CD8-positive, alpha-beta T cell (primary cell): ENCODE measurements at places on chromosomes 1 and 21.

DNA sequence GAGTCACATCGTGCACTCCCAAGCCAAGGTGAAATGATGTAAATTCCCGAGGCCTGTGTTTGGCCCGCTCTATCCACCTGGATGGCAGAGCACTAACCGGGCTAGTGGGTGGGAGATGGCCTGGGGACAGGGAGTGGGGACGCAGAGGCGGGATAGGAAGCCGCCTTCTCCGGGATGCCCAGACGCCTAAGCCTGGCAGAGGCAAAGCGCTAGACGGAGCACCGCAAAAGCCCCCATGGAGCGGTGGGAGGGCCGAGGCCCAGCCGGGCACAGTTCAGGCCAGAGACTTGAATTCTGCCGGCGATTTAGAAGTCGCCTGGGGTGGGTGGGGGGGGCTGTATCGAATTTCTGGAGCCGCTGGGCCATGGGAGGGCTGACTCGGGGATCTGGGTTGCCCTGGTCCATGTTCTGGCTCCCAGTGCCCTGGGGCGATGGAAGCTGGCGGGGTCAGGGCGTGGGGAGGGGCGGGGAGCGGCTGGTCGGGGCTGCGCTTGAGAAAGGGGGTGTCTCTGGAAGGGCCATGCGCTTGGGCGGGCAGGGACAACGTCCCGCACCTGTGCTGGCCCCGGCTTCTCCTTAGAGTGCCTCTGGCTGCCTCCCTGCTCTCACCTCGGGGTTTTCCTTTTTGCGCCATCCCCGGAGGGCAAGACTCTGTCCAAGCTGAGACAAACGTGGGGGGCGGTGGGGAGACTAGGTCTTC lies 28.0 kb downstream of the KIAA2013 start:
- DNase-seq, result no peak

DNA sequence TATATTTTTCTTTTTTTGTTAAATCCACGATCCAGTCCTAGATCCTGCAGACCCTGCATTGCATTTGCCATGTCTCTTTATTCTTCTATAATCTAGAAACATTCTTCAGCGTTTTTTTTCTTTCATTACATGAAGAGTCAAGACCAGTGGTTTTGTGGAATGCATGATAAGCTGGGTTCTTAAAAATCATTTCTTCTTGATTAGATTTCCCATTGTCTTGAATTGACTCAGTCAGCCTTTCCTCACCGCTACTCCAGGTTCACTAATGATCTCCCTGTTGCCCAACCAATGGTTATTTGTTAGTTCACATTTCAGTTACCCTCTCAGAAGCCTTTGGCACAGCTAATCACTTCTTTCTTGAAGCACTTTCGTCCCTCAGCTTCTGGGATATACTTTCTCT lies 25.2 kb downstream of the CHD1L start:
- DNase-seq, result no peak

GRCh38 chr1:209761011-209761635 lies 5.3 kb downstream of the TRAF3IP3 start:
- no peak for DNase-seq

GRCh38 chr1:227934476-227935313 lies 13.0 kb downstream of the WNT9A start:
- no peak for DNase-seq

- no peak for DNase-seq
Observed at GRCh38 chr1:38456531-38456876, 403.1 kb downstream of the RRAGC start.

GRCh38 chr1:85984636-85985035 lies 171.9 kb downstream of the COL24A1 start:
- DNase-seq, result no peak

DNA sequence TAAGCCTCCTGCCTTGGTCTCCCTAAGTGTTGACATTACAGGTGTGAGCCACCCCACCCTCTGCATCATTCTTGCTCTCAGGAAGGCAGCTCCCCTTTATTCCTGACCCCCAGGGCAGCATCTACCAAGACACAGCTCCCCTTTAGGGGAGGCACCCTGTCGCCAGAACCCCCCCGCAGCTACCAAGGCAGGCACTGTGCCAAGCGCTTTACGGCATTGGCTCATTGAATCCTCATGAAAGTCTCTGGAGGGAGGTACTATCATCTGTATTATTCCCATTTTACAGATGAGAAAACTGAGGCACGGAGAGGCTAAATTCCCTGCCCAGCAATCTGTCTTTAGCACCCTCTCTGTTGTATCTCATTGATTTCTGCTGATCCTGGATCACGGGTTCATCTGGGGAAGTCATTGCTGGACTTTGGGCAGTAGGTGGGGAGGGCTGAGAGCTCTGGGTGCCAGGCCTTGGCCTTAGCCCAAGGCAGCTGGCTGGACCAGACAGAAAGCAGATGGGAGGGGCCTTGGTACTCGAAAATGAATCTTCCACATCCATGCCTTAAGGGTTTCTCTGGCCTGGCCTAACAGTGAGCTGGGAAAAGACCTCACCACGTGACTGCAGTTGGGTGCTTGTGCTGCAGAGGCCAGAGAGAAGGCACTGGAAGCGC lies 5.9 kb downstream of the PLOD1 start:
- DNase-seq, result no peak

GRCh38 chr1:15191267-15191666 lies 37.7 kb downstream of the TMEM51 start:
- no peak for DNase-seq

GRCh38 chr1:117646007-117646811 lies 40.4 kb downstream of the TENT5C start:
- no peak for DNase-seq

DNA sequence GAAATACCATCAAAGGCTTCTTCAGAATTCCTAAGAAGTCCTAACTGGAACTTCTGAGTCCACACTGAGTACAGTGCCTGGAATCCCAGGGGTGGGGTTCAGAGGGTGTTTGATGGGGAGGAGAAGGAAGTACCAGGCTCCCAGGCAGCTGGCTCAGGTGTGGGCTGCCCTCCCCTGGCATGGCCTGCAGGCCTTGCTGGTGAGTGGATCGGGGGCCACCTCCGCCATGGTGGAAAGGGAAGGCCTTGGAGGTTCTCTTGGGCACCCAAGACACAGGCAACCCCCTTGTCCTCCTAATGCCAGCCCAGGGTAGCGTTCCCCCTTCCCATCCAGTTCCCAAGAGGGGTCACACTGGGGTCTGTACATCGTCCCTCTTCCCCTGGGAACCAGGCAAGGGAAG lies 26.8 kb upstream of the TNFRSF1B start:
- DNase-seq, result no peak

DNA sequence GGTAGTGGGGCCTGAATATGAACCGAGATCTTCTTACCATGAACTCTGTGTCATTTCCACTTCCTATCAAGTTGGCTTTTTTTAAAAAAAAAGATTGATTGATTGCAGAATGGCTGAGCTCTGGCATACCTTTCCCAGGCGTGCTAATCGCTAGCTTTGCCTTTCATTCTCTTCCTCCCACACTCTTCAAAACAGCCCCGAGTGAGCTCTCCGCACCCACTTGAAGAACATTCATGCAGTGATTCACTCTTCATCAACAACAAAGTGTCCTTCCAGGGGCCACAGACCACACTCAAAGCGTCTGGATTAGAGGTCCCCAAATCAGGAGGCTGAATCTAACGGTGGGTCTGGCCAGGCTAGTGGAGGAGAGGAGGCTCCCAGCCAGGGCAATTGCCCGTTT lies 96.3 kb upstream of the GALNT2 start:
- no peak for DNase-seq

DNA sequence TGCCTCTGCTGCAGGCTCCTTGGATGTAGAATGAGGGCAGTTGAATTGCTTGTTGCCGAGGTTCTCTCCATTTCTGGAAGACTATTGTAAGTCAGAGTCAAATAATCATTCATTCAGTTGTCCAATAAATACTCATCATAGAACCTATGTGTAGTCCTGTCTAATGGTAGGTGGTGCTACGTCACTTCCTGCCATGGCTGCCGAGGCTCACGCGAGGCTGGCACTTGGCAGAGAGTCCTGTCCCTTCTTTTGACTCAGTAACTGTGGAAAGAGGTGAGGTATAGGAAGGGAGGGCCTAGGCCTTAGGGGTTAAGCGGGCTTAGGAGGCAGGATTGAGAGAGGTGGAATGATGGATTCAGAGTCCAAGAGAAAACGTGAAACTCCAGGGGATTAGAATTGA lies 9.7 kb downstream of the ADARB1 start:
- DNase-seq, result no peak

DNA sequence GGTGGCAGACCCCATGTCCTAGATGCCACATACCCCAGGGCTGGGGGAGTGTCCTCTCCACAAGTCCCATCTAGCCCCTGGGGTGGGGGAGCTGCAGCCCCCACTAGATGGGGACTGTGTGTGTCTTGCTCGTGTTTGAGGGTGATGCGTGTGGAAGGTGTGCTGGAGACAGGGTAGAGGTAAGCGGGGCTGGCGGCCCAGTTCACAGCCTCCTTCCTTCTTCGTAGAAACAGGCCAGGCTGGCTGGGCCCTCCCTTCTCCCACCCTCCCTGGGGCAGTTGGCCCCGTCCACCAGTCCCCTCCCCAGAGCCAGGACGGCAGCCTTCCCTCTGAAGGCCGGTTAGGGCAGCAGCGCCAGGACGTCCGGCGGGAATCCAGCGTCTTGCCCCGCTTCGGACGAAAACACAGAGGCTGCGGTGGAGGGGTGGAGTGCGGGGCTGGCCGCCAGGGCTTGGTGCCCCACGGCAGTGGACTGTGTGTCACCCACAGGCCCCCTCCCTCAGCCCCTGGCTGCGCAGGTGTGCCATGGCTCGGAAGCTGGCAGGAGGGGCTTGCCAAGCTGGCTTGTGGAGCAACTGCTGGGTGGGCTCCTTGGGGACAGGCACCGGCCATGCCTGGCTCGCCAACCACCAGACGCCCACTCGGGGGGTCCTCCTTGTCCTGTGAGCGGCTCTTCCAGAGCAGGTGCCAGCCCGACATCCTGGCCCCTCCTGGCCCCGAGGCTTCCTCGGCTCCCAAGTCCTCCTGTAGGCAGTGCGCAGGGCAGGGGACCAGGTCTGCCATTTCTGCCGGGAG lies 3.6 kb downstream of the PRDM16 start:
- no peak for DNase-seq

- DNase-seq, result no peak
Observed at GRCh38 chr21:24903994-24904635, 703.2 kb downstream of the MRPL39 start.

DNA sequence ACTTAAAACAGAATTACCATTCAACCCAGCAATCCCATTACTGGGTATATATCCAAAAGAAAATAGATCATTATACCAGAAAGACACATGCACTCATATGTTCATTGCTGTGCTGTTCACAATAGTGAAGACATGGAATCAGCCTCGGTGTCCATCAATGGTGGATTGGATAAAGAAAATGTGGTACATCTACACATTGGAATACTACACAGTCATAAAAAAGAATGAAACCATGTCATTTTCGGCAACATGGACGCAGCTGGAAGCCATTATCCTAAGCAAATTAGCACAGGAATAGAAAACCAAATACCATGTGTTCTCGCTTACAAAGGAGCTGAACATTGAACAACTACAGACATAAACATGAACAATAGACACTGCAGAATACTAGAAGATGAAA lies 244.8 kb upstream of the PROX1 start:
- no peak for DNase-seq

GRCh38 chr1:221845650-221846371 lies 103.9 kb upstream of the DUSP10 start:
- no peak for DNase-seq

DNA sequence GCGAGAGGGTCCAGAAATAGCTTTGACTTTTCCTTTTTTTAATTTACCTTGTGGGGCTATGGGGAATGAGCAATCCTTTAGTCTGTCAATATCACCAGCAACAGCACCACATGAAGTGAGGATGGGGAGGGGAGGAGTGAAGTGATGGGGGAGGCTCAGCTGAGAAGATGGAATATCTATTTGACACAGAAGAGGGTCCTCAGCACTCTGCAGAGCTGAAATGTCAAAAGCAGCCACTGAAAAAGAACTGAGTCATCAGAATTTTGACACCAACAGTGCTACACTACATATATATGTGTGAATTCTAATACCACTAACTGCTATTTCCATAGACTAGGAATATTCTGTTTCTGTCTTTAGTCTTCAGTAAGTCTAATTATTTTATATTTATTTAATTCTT lies 427.0 kb upstream of the PBX1 start:
- DNase-seq, result no peak

DNA sequence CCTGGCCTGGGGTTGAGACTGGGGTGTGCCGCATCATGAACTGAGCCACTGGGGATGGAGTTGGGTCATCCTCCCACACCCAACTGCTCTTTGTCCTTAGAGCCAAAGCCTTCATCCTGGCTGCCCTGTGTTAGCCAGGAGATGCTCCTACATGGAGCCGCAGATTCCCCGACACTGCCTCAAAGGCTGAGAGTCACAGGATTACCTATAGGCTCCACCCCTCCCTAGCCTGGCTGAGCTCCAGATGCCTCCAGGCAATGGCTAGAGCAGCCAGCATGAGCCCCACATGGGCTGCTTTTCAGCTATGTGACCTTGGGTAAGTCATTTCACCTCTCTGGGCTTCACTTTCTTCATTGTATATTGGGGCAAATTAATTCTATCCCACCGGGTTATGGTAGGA lies 119.9 kb upstream of the POU3F1 start:
- no peak for DNase-seq

GRCh38 chr1:39214021-39214713 lies 9.7 kb downstream of the MACF1 start:
- no peak for DNase-seq

DNA sequence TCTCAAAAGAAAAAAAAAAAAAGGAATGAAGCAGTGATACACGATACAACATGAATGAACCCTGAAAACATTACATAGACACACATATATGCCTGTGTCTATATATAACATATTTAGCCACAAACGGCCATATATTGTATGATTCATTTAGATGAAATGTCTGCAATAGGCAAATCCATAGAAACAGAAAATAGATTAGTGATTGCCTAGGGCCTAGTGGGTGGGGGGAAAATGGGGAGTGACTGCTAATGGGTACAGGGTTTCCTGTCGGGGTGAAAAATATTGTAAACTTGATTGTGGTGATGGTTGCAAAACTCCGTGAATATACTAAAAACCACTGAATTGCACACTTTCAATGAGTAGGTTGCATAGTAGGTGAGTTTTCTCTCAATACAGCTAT lies 6.0 kb upstream of the H6PD start:
- DNase-seq, result no peak

GRCh38 chr21:15353546-15353945 lies 288.7 kb upstream of the NRIP1 start:
- DNase-seq, result no peak

DNA sequence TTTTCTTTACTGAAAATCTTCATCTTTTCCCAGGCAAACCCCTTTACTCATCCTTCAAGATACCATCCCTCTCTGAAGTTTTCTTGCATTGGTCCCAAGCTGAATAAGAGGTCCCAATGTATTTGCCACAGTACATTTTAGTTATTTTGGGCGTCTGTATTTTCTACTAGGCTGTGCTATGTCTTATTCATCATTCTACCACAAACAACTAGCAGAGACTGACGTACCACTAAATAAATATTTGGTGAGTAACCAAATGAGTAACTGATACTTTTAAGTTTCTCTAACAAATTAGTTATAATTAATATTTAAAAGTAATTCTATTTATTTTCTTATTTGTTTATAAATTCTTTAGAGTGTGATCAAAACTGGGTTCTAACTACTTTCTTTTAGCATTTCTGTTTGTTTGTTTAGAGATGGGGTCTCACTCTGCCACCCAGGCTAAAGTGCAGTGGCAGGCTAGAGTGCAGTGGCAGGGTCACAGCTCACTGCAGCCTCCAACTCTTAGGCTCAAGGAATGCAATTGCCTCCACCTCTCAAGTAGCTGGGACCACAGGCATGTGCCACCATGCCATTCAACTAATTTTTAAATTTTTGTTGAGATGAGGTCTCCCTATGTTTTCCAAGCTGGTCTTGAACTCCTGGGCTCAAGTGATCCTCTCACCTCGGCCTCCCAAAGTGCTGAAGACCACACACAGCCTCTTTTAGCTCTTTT lies 33.1 kb downstream of the NDC1 start:
- no peak for DNase-seq
